ENCODE measurements at places on chromosomes 12 and 14.

DNA sequence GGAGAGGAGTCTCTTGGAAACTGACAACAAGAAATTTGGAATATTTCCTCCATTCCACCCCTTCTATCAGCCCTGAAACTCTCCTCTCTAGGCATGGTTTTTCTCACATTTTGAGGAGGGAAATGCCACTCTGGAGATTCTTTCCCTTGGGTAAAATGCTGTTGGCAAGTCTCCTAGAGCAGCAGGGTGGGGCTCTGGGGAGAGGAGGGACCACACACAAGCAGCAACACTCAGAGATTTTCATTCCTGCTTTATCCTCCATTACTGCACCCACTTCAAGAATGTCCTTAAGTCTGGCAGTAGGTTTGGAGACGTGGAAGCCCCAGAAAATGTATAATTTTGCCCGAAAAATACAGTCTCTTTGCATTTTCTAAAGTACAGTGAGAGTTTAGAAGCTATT, 130.8 kb upstream of the FLRT2 start:
- no peaks in the 10 kb centered on the region for H3K36me3 ChIP-seq
- H3K27ac ChIP-seq: no peak overlapping the region
- H3K4me3 ChIP-seq: no peak overlapping the region
- H3K4me1 ChIP-seq: no peaks in the 10 kb centered on the region

DNA sequence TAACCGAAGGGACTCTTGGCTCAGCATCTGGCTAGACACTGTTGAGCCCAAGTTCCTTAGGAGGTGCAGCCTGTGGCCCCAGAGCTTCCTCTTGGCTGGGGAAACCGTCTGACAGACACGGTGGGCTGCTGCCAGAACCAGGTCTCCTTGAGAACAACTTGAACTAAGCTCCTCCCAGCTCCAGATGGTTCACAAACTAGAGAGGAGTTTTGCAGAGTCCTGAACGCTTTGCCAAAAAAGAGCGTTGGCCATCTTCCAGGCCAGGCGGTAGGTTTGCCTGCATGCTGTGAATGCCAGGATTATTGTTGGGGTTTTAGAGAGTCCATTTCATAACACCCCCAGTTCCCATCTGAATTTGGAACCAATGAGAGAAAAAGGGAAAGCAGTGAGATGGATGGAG, 399.8 kb downstream of the RGS6 start:
- no peak overlapping the region for H3K4me3 ChIP-seq
- H3K27ac ChIP-seq: no peak overlapping the region
- peaks cover 3% of the 10 kb centered on the region for H3K4me1 ChIP-seq
- no peak for DNase-seq
- H3K27me3 ChIP-seq: no peaks in the 10 kb centered on the region
- H3K36me3 ChIP-seq: no peaks in the 10 kb centered on the region

DNA sequence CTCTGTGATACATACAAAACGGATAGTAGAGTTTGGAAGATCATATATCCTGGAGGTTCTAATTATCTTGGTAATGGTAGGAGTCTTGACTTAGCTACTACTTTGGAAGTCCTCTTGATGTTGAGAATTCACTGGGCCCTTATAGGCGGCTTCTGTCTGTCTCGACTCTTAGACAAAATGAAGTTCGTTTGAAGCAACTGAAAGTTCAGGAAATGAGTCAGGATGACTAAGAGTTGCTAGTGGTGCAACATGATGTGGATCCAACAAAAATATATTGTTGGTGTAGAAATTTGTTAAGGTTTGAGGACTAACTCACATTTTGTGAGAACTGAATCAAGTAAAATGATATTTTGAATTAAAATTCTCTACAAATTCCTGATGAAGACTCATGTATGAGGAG, 272.7 kb downstream of the AEBP2 start:
- no peaks in the 10 kb centered on the region for H3K36me3 ChIP-seq
- no peak overlapping the region for H3K4me3 ChIP-seq
- peaks cover 1% of the 10 kb centered on the region for H3K4me1 ChIP-seq
- no peaks in the 10 kb centered on the region for H3K27me3 ChIP-seq
- DNase-seq: no peak

GRCh38 chr12:124542021-124542949, 25.1 kb downstream of the NCOR2 start:
- H3K4me1 ChIP-seq: peaks cover 48% of the 10 kb centered on the region
- no peak for DNase-seq
- H3K4me3 ChIP-seq: no peak overlapping the region
- no peaks in the 10 kb centered on the region for H3K36me3 ChIP-seq

GRCh38 chr14:32571551-32571950, 242.5 kb downstream of the AKAP6 start:
- no peak overlapping the region for H3K27ac ChIP-seq
- no peak for DNase-seq
- peaks cover 6% of the 10 kb centered on the region for H3K4me1 ChIP-seq
- H3K4me3 ChIP-seq: no peak overlapping the region

GRCh38 chr14:47917344-47917954, 242.0 kb upstream of the MDGA2 start:
- H3K4me1 ChIP-seq: no peaks in the 10 kb centered on the region
- H3K27ac ChIP-seq: no peak overlapping the region
- H3K27me3 ChIP-seq: no peaks in the 10 kb centered on the region

- H3K4me1 ChIP-seq: peaks cover 7% of the 10 kb centered on the region
- no peak overlapping the region for H3K4me3 ChIP-seq
- no peak for DNase-seq
- H3K27me3 ChIP-seq: no peaks in the 10 kb centered on the region
Measured at GRCh38 chr14:89912221-89912620, 42.3 kb downstream of the EFCAB11 start.

DNA sequence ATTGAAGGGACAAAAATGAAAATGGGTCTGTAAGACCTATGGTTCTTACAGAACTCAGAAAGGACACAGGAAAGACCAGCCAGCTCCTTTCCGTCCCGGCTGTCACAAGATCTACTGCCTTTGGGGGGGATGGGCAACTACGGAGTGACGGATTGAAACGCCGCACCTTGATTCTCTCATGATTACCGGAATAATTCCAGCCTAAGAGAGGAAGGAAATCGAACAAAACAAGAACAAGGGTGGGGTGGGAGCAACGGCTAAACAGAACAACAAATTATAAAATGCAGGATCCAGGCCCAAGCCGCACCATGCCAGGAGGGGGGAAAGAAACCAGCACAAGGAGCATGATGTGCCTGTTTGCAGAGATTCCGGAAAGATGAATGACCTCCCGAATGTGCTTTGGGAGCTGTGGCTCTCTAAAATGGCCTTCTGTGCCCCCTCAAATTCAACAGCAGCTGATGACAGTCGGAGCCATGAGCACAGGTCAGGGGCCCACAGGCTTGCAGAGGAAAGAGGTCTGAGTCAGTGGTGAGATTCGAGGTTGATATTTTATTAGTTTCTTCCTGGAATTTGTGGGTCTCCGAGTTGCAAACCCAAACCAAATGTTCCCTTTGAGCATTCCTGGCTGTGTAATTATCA, 72.1 kb downstream of the SPRING1 start:
- H3K27ac ChIP-seq: no peak overlapping the region
- H3K27me3 ChIP-seq: no peaks in the 10 kb centered on the region
- no peak for DNase-seq
- no peaks in the 10 kb centered on the region for H3K36me3 ChIP-seq

DNA sequence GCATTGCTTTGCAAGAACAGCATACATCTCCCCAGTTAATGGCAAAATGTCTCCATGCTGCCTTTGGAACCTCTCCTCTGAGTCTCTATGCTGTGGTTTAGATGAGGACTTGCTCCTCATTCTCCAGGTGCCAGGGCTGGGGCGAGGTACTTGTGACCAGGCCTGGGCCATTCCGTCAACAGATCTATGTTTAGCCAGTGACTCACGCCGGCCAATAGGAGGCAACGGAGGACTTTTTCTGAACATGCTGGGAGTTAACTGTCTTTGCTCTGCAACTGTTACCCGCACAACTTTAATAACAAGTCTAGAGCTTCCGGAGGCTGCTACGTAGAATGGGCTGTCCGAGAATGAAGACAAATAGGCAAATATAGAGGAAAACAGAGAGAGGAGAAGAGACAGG, 214.2 kb downstream of the GLT1D1 start:
- H3K4me3 ChIP-seq: no peak overlapping the region
- peaks cover 5% of the 10 kb centered on the region for H3K4me1 ChIP-seq
- no peak for DNase-seq
- no peaks in the 10 kb centered on the region for H3K27me3 ChIP-seq

DNA sequence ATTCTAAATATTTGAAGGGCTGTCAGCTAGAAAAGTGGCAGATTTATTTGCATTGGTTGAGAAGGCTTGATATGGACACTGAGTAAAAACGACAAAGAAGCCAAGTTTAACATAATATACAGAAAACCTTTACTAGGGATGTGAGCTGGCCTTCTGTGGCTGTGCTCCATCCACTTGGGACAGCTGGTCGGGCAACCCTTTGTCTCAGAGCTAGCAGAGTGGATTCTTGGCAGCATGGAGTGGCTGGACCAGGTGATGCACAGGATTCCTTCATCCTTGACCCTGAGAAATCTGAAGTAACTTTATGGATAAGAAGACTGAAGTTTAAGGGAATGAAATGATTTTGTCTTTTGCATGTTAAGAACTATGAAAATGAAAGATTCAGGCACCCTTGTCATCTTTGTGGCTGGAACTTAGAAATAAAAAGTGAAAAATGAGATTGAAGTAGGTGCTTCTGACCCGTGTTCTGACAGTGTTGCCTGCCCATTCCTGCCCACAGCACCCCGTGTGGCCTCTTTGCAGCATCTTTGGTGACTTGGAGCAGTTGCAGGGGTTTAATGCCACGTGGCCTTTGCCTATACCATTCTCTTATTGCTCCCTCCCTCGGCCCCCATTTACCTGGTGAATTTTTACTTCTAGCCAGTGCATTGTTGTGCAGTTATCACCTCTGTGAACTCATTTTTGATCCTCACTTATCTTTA, 32.6 kb downstream of the PELI2 start:
- H3K4me1 ChIP-seq: peaks cover 11% of the 10 kb centered on the region
- H3K36me3 ChIP-seq: no peaks in the 10 kb centered on the region
- H3K27me3 ChIP-seq: no peaks in the 10 kb centered on the region
- no peak for DNase-seq
- H3K27ac ChIP-seq: no peak overlapping the region

Measured in neuronal stem cell (in vitro differentiated cells).